ENCODE measurements at places on chromosomes 13 and 19. TPM values are rescaled to one million over a fixed set of nuclear protein-coding genes. Genes with fewer than 3 reads are reported as not detected.

- no peak for DNase-seq
Observed at GRCh38 chr13:98916403-98916802, 61.5 kb downstream of the DOCK9 start.

MEIS3 gene
- 0.12 TPM for total RNA-seq

DNA sequence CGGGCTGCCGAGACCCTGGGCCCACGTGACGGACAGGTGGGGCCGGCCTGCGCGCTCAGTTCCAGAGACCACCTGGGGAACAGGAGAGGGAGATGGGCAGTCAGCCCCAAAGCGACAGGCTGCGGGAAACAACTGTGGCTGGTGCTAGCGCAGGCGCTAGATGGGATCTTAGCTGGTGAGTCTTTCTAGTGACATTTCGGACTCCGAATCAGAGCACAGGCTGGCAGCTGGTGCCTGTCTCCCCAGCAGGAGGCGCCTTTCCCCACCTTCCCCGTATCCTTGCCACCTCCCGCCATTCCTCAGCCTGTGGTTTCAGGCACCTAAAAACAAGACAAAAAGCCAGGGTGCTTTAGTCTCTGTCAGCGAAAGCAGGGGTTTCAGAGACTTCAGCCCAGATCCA is 19.4 kb upstream of the RANBP3 start:
- DNase-seq, result no peak

DNA sequence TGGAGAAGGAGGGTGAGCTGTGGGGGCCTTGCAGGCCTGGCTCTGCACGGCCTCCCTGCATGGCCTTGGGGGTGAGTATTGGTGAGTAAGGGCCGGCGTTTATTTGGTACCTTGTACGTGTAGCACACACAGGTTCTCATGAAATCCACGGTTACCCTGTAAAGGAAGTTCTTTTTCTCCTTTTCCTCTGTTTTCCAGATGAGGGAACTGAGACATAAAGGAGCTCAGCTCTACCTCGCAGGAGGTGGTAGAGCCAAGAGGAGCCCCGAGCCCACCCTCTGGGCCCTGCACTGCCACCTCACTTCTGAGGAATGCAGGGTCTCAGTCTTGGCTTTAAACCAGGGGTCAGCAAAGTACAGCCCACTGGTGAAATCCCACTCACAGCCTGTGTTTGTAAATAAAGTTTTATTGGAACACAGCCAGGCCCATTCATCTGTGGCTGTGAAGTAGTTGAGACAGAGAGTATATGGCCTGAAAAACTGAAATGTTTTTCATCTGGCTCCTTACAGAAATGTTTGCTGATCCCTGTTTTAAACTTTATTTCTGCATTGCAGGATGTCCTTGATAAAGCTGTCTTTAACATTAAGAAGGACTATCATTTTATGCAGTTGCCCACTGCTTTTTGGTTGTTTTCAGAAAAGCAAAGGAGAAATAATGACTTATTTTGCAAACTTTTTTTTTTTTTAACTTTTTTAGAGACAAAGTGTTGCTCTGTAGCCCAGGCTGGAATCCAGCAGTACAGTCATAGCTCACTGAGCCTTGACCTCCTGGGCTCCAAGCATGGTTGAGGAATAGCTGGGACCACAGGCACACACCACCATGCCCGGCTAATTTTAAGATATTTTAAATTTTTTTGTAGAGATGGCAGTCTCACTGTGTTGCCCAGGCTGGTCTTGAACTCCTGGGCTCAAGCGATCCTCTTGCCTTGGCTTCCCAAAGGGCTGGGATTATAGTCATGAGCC is 6.4 kb downstream of the EPN1 start:
- DNase-seq, result no peak

- no peak for DNase-seq
Observed at GRCh38 chr13:91704398-91704797, 306.0 kb downstream of the GPC5 start.

LRRC8E gene
- not detected for total RNA-seq

- DNase-seq, result no peak
Observed at GRCh38 chr13:105452895-105453294, 1082.6 kb downstream of the EFNB2 start.

SRRM5 gene
- total RNA-seq, result 0.80 TPM

USF2 gene
- 150 TPM for total RNA-seq

DNA sequence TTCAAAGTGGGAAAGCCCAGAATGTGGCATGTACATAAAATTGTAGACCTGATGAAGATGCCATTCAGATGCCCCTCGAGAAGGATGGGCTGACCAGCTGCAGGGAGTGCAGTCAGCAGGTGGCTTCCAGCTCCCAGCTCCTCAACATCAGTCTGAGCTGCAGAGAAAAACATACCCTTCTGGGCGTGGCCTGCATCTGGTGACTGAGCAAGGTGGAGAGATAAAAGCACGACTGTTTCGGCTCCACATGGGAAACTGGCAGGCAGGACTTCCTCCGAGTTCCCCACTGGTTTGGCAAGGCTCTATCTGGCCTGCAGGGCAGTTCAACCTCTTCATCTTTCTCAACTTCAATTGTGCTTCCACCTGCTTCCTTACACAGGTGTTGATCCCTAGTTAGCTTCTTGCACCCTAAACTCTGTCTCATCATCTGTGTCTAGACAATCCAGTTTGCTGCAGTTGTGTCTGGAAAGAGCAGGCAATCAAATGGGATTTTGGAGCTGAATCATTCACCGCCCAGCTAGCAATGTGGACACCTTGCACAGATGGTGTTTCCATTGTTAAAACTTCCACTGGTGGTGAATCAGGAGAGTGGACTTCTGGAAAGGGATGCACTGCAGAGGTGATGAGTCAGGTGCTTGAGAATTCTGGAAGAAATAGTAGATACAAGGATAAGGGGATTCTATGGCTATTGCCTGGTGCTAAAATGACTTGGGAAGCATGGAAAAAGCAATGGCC is 56.8 kb downstream of the POLR1D start:
- DNase-seq, result no peak

LILRA5 gene
- not detected for total RNA-seq

PCSK4 gene
- 9.4 TPM for total RNA-seq

CABP5 gene
- not detected for total RNA-seq

- DNase-seq, result no peak
Observed at GRCh38 chr13:29840585-29840984, 9.8 kb downstream of the UBL3 start.

PCID2 gene
- 39.9 TPM for total RNA-seq

- DNase-seq, result no peak
Observed at GRCh38 chr19:31177246-31177645, 172.0 kb downstream of the TSHZ3 start.

- DNase-seq, result no peak
Observed at GRCh38 chr19:48395499-48395898, 2.0 kb downstream of the GRIN2D start.

DNA sequence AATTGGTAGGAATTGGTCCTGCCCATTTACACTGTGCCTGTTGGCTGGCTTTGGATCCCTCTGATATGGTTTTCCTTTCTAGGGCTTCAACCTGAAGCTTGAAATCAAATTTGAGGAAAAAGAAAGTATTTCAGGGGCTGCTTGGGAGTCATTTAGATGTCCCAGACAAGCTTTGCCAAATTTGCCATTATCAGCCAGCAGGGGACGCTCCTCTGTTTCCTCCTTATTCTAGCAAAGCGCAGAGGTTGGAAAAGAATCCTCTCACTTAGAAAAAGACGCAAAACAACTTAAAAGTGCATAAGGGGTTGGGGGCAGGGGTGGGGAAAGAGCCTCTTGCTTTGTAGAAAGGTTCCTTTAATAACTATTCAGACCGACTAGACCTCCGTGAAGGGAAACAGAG is 1211.1 kb upstream of the PCDH20 start:
- DNase-seq, result no peak

SHISA7 gene
- total RNA-seq, result not detected

UCHL3 gene
- total RNA-seq, result 41.9 TPM

STARD13 gene
- 1.3 TPM for total RNA-seq

HIPK4 gene
- not detected for total RNA-seq

DNA sequence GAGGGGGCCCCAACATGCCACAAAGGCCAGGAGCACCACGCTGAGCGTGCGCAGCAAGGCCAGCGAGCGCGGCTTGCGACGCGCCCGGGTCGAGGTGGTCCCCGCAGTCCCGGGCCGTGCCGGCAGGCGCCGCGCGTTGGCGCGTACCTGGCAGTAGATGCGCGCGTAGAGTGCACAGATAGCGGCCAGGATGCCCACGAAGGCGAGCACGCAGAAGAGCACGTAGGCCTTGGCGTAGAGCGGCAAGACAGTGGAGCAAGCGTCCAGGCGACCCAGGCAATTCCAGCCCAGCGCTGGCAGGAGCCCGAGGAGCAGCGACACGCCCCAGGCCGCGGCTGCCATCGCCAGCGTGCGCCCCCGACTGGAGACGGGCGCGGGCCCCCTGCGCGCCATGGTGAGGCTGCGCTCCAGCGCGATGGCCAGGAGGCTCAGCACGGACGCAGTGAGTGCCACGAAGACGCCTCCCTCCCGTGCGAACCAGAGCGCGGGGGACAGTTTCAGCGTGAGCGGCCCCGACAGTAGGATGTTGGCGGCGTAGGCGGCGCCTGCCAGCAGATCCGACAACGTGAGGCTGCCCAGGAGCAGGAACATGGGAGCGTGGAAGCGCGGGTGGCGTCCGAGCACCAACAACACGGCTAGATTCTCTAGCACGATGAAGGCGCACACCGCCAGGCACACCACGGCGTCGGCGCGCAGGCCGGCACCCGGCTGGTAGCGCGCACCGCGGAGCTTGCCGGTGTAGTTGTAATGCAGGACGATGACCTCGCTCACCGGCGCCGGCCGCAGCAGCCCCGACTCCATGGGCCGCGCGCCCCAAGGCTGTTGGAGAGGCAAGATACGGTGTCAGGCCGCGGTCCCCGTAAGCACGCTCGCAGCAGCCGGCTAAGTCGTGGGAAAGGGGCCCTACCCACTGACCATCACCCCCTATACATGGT is 2.8 kb downstream of the S1PR5 start:
- no peak for DNase-seq

DEDD2 gene
- total RNA-seq, result 39.3 TPM

- no peak for DNase-seq
Observed at GRCh38 chr19:14516746-14517438, 1.3 kb downstream of the DNAJB1 start.

- DNase-seq, result no peak
Observed at GRCh38 chr13:76853481-76853880, 32.7 kb downstream of the KCTD12 start.

KLF1 gene
- 0.54 TPM for total RNA-seq

DNA sequence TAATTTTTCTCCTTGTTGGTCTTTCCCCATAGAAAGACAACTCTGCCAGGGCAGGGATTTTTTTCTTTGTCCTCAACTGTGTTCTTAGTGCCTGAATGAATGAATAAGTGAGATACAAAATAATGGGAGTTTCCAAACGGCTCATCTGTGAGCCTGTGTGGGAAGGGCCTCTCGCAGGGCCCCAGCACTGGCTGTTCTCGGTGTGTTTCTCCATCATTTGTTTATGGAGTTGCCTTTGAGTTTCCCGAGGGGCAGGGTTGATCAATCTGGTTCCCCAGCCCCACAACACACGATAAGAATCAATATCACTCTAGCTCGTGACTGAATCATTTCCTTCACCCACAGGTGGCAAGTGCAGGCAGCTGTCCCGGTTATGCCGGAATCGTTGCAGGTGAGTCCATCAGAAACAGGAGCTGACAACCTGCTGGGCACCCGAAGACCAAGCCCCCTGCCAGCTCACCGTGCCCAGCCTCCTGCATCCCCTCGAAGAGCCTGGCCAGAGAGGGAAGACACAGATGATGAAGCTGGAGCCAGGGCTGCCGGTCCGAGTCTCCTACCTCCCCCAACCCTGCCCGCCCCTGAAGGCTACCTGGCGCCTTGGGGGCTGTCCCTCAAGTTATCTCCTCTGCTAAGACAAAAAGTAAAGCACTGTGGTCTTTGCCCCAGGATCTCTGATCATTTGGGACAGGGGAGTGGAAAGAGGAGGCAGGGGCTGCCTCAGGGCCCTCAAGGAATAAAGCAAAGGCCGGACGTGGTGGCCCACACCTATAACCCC is 14.9 kb downstream of the FXYD5 start:
- no peak for DNase-seq

CAPN12 gene
- 1.6 TPM for total RNA-seq

GRCh38 chr19:13887018-13887436 is 10.1 kb downstream of the NANOS3 start:
- no peak for DNase-seq

- no peak for DNase-seq
Observed at GRCh38 chr19:17005000-17005399, 21.6 kb downstream of the CPAMD8 start.

- no peak for DNase-seq
Observed at GRCh38 chr19:48000846-48001245, 6.4 kb downstream of the ELSPBP1 start.

DNA sequence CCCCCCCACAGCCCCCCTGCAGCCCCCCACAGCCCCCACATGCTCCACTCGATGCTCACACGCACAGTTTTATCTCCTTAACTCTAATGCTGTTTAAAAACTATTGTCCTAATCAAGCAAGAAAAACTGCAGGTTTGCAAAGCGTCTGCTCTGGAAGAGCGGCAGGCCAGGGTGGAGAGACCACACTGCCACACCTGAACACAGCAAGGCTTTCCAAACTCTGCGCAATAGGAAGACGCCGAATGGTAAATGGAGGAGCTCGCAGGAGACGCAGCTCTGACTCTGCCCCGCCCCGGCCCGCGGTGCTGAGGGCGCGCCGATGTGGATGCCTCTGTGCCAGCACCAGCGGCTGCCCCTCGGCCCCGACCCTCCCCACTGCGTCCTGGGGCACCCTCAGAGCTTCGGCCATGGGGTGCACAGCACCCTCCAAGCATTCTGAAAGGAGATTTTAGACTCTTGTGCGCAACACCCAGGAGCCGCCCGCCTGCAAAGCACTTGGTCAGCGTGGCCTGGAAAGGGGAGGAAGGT is 32.4 kb downstream of the RASA3 start:
- DNase-seq, result no peak

GRCh38 chr13:97797553-97797952 is 155.9 kb upstream of the IPO5 start:
- no peak for DNase-seq

- no peak for DNase-seq
Observed at GRCh38 chr19:47778954-47779351, 450 bp downstream of the SELENOW start.

- no peak for DNase-seq
Observed at GRCh38 chr13:48214519-48215121, 18.4 kb upstream of the ITM2B start.

DNA sequence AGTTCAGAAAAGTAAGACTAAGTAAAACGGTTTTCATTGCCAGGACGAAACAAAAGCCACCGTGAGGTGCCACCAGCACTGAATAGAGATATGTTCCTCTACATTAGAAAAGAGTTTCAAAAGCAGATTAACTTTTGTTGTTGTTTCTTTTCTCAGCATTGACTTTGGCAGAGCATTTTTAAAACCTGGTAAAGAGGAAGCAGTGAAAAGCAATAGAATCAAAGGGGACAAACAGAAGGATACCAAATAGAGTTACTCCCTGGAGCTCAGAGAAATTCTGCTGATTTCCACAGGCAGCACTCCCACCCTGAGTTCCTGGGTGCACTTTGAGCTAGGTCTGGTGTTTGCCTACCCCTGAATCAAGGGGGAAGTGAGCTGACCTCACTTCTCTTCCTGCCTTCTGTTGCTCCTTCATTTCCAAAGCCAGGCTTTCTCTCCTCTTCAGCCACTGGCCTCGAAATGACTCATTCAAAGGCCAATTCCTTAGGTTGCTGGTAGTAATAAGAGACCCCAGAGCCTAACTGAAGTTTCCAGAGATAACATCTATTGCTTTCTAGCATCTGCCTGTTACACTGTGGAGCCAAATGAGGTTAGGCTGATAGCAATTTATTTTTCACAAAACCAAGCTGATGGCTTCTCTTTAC is 11.3 kb upstream of the ERICH6B start:
- DNase-seq, result no peak

FGF22 gene
- not detected for total RNA-seq

- no peak for DNase-seq
Observed at GRCh38 chr13:62643007-62643483, 1227.4 kb upstream of the PCDH20 start.

GRCh38 chr13:74153316-74153715 is 19.1 kb upstream of the KLF12 start:
- DNase-seq, result no peak

FFAR3 gene
- total RNA-seq, result 5.1 TPM

TUBA3C gene
- not detected for total RNA-seq
